ENCODE measurements at places on chromosomes 12 and 14.

GRCh38 chr12:4908684-4909409, 858 bp upstream of the KCNA1 start:
- DNase-seq, result no peak

- DNase-seq, result no peak
Observed at GRCh38 chr12:25084816-25085215, 110.1 kb downstream of the DNAI7 start.

- DNase-seq, result no peak
Observed at GRCh38 chr12:127785986-127786590, 480.9 kb upstream of the TMEM132C start.

- DNase-seq, result no peak
Observed at GRCh38 chr14:104348741-104349140, 210.4 kb downstream of the KIF26A start.

- DNase-seq, result no peak
Observed at GRCh38 chr14:61889914-61890351, 127.7 kb downstream of the SNAPC1 start.

DNA sequence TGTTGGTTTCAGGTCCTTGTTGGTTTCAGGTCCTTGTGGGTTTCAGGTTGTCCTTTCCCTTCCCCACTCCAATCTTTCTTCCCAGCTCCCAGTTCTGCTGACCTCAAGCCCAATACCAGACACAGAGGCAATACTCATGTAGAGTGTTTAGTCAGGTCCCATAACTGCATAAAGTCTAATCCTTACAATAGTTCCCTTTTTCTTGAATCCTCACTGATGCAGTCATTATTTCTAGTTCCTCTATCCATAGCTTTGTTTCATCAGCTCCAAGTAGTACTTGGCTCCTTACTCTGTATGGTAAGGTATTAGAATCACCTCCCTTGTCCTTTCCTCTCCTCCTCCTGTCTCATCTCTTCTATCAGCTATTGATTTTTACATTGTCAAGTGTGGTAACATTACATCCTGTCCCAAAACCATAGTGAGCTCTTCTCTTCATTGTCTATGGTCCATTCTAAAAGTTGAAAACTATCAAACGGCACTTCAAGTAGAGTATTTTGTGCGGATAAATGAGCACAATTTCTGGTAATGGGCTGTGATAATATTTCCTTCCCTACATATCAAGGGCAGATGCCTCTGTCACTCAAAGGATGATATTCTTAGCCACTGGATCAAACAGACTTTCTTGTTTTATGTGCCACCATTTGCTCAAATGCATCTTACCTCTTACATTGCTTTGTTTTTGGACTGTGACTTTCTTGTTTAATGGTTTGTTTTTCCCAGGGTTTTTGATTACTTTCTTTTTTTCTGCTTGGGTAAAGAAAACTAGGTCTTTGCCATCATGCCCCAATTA, 57.2 kb upstream of the JDP2 start:
- no peak for DNase-seq

- DNase-seq, result no peak
Observed at GRCh38 chr12:53974084-53975063, at the start of gene HOTAIR. HOTAIR (minus strand) TSS chr12:53974954.

DNA sequence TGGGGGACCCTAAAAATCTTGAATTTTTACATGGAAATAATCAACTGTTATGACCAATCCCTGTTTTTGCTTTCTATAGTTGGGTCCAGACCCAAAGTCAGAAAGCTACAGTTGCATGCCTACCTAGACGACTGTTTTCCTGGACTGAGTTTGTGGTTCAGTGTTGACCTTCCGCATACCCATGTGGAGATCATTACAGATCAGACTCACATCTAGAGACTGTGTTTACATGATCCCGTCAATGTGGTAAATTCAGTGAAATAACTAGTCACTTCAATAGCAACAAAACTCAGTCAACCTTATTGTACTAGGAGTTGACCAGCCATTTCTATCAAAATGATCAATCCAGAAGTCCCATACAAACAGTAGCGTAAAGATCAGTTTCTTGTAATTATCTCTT, 257.6 kb downstream of the EGLN3 start:
- DNase-seq, result no peak

GRCh38 chr12:71671816-71672215, 7.7 kb downstream of the THAP2 start:
- no peak for DNase-seq

DNA sequence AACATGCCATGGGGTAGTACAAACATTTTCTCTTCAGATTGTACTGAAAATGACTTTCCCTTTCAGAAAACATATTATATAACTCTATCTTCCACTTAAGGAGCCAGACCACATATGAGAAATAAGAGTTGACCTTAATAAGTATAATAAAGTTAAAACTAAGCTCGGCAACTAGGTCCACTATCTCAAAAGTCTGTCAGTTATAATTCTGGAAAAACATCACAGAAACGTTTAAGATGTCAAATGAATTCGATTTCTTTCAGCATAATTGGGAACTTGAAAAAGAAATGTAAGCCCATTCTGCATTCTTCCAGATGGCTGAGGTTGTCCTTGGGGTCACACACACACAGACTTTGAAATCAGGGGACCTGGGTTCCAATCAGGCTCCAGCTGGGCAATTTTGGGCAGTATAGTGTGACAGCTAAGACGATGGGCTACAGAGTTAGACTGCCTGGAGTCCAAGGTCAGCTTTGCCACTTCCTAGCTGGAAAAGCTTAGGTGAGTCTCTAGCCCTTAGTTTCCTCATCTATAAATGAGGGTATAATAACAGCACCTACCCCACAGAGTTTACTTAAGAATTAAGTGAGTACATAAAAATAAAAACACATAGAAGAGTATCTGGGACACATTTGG, 75.6 kb downstream of the PPP2R5E start:
- DNase-seq, result no peak

DNA sequence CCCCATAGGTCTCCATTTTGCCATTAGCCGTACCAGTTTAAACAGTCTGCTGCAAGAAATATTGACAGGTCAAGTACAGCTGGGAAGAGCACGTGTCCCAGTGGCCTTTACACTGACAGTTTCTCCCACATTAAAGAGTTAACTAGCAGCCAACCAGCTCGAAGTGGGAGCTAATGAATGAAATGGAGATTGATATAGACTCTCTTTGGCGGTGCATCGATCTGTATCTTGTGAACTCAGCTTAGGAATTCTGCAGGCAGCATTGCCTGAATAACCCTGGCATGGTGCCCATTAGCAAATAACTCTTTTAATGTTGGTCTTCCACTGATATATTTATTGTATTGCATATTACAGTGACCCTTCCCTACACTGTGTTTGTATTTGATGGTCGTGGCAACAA, 319.4 kb downstream of the EGLN3 start:
- DNase-seq, result no peak

- no peak for DNase-seq
Observed at GRCh38 chr12:15550793-15551192, 228.5 kb downstream of the PTPRO start.

DNA sequence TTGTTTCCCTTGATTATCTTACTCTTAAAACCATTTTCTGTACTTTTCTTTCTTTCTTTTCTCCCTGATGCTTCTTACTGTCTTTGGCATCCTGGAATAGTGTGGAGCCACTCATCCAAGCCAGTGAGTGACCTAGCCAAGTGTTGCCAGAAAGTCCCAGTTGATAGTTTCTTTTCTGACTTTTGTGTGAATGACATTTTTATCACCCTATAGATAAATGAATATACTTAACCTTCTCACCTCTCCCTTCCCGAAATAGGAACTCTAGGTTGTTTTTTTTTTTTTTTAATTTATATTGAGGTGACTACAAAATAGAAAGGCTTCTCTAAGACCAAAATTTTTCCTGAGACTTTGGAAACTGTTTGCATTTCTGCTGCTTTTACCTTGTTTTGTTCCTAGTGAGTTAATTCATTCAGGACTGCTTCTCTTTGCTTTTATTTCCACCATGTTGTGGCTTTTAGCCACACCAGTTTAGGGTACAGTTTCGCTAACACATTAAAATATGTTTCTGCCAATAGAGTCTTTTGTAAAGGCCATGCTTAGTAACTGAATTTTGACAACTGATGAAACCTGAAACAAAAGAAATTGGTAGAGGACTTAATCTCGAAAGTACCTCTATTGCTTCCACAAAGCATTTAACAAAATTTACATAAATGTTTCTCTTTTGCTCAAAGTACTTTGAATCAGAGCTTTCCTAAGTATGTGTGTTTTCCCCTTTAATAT, 194.6 kb downstream of the ERC1 start:
- no peak for DNase-seq

GRCh38 chr12:90543841-90544240, 411.1 kb downstream of the CCER1 start:
- DNase-seq, result no peak

- DNase-seq, result no peak
Observed at GRCh38 chr14:37403626-37404025, 191.4 kb downstream of the FOXA1 start.

DNA sequence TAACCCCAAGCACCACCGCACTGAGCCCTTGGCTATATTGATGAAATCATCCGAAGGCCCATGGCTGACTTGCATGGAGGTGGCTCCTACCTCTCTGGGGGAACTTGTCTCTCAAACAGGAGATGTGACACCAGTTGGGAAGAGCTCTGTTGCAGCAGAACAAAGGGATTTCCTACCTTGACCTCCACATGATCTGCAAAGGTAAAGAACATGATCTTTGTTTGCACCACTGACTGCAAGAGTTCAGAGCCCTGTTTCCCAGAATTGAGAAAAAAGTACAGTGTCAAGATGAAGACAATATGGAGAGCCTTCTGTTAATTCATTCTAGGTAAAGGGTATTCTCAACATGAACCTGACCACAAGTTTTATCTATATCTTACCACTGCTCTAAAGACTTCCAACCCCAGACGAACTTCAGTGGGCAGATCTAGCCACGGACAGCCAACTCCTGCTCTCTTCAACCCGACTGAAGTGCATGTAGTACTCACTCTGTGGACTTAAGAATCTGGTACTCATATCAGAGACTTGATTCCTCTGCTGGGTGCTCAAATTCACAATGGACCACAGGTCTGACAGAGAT, 32.1 kb downstream of the ZFYVE26 start:
- no peak for DNase-seq

DNA sequence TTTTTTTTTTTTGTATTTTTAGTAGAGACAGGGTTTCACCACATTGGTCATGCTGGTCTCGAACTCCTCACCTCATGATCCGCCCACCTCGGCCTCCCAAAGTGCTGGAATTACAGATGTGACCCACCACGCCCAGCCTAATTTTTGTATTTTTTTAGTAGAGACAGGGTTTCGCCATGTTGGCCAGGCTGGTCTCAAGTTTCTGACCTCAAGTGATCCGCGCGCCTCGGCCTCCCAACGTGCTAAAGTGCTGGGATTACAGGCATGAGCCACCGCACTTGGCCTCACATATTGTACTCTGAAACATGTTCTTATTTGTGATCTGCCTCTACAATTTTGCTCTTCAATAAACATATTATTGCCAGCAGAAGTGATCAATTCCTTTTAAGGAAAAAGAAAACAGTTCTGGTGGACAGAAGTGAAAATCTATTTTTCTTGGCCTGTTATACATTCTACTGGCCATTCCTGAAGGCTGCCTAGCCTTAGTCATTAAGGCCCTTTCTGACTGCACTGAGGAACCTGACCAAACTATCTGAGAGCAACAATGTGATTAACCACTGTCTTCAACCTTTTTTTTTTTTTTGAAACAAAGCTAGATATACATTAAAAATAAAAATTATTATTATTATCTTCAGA, 36.1 kb downstream of the SNX6 start:
- DNase-seq, result no peak

GRCh38 chr14:97634751-97635150, 837.6 kb downstream of the VRK1 start:
- DNase-seq, result no peak

DNA sequence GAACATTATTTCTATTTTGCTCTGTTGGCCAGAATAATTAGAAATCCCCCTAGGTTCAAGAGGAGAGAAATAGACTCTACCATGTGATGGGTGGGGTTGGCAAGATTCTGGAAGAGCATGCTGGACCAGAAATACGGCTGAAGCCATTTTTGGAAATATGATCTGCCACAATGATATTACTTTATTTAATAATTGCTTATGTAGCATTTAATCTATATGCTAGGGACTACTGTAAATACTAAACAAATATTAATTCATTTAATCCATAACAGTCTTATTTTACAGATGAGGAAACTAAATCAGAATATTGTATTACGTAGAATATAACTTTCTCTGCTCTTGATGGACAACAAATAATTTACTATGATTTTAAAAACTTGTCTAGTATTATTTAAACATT, 193.7 kb downstream of the RAD51B start:
- no peak for DNase-seq
